ENCODE measurements at places on chromosomes 1 and 21.

GRCh38 chr1:160997323-160998038, 23.5 kb downstream of the F11R start:
- no peak for DNase-seq

- no peak for DNase-seq
These were observed 112.1 kb downstream of the PHTF1 start for GRCh38 chr1:113647164-113647563.

DNA sequence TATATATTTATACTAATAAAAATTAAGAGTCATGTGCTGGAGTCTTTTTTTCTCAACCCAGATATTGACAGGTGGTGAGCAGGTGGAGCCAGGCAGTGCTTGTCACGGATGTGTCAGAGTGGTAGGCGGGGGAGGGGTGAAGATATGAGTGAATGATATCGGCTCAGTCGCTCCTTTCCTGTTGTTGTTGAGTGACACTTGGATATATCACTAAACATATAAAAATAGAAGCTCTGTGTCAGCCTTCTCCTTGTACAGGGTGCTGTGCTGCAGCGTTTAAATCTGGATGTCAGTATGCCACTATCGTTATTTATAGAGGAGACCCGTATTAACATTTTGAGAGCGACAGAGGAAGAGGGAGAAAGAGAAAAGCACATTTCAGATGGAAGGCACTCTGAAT, 339.6 kb downstream of the NUF2 start:
- no peak for DNase-seq

DNA sequence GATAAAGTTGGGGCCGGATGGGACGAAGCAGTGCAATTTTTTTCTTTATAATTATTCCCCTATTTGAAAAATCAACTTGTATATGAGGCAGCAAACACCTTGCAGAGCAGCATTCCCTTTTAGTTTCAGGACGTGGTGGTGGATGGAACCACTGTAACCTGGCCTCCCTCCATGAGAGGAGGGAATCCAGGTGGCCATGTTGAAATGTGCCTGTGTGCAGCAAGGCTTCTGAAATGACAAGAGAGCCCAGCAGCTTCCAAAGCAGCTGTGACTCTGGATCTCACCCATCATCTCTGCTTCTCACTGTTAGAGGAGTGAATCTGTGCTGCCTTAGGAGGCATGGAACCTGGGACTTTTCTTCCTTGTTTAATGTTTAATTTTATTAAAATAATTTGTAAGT, 42.3 kb downstream of the NFIA start:
- DNase-seq: no peak

DNA sequence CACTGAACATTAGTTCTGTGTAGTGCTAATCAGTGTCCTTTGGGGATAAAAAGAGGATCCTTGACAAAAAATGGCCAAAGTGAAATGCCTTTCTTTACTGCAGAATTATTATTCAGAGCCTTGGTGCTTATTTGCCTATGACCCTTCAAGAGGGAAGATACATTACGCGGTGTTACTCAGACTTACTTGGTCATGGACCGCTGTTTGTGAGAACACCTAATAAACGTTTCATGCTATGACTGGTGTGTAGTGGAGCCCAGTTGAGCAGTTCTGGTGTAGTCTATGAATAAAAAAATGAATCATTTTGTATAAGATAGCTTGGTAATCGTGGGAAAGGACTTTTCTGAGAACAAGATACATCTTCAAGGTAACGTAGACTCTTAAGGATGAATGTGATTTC, 8.3 kb downstream of the NFYC start:
- DNase-seq: no peak

DNA sequence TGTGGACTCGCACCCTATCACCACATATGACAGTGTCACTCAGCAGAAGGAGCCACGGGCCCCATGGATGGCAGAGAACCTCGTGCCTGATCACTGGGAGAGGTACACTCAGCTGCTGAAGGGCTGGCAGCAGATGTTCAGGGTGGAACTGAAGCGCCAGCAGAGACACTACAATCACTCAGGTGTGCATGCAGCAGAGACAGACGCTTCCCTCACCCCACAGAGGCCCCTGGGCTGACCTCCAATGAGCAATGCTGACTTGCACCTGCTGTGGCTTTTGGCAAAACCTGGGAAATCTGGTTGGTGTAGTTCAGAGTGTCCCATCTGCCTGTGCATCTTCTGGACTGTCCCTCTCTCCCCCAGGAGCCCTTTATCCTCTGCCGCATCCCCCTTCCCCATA, 51.9 kb downstream of the KIAA1614 start:
- DNase-seq: no peak

- DNase-seq: no peak
These were observed 10.3 kb upstream of the TEDDM1 start for GRCh38 chr1:182410620-182411273.

DNA sequence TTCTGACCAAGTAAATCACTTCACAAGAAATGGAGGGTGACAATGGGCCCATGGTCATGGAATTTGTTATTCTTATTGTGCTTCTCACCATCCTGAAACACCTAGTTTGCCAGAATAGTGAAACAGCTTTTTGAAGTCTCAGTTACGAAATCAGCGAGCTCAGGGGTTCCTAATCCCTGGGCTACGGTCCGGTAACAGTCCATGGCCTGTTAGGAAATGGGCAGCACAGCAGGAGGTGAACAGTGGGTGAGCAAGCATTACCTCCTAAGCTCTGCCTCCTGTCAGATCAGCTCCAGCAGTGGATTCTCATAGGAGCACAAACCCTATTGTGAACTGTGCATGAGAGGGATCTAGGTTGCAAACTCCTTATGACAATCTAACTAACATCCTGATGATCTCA, 1356.3 kb downstream of the KCNT2 start:
- no peak for DNase-seq

GRCh38 chr1:119947468-119947867, 51.2 kb upstream of the ADAM30 start:
- no peak for DNase-seq

DNA sequence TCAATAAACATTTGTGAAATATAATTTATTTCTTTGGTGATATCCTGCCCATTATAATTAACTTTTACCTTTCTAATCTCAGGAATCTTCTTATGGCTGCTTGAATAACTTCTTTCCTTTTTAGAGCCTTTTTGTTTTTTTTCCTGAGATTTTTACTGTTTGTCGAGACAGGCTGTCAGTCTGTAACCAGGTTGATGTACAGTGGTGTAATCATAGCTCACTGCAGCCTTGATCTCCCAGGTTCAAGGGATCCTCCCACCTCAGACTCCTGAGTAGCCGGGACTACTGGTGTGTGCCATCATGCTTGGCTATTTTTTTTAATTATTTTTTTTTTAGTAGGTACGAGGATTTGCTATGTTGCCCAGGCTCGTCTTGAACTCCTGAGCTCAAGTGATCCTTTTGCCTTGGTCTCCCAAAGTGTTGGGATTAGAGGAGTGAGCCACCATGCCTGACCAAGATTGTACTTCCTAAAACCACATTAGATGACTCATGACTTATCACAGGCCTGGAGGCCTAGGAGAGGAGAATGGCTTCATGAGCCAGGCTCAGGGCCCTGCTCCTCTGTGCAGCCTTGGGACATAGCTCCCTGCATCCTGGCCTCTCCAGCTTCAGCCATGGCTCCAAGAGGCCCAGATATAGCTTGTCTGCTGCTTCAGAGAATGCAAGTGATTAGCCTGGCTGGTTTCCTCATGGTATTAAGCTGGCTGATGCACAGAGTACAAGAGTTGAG, 48.6 kb downstream of the CTH start:
- DNase-seq: no peak

DNA sequence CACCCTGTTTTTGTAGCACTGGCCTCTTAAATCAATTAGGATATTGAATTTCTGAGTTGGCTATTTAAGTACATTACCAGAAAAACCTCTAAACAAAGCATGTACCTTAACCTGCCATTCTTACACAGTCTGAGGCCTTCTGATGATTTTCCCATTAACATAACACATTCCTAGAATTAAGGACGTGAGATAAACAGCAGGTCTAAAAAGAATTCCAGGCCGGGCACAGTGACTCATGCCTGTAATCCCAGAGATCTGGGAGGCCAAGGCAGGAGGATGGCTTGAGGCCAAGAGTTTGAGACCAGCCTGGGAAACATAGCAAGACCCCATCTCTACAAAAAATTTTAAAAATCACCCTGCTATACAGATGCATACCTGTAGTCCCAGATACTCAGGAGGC, 18.0 kb upstream of the LRRC8D start:
- no peak for DNase-seq

GRCh38 chr1:100989306-100990077, 36.1 kb downstream of the DPH5 start:
- DNase-seq: no peak

GRCh38 chr1:64956733-64957441, 9.5 kb downstream of the JAK1 start:
- DNase-seq: no peak

DNA sequence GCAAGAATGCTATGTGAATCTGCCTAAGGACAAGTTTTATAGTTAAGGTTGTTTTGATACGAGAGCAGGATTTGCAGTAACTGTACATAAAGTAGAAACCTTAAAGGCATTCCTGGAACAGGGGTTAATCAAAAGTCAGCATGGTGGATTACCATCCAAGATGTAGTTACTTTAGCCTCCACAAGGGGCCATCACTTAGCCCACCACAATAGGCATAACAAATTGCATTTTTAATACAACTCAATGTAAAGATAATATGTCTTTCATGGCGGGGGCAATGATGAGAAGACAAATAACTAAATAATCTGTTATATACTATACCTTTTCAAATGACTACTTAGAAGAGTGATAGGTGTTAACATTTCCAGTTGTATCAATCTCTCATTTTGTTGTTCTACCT, 611.2 kb upstream of the ADGRL4 start:
- DNase-seq: no peak

GRCh38 chr1:27884006-27884954, 11.9 kb downstream of the THEMIS2 start:
- DNase-seq: no peak

DNA sequence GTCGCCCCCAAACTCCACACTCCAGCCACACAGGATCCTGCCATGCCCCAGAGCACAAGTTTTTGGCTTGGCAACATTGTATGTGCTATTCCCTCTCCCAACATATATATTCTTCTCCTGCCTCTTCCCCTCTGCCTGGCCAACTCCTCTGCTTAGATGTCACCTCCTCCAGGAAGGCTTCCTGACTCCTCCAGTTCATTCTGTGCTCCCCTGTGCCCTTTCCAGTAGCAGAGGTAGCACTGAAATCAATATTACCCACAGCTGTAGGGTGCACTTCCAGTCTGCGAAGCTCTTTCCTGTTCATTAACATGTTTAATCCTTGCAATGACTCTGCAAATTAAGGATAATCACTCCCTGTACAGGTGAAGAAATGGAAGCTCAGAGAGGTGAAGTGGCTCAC, 21.2 kb downstream of the ALDH4A1 start:
- no peak for DNase-seq

GRCh38 chr1:58895559-58896145, 111.8 kb upstream of the JUN start:
- DNase-seq: no peak

- no peak for DNase-seq
These were observed 1.1 kb downstream of the IGSF3 start for GRCh38 chr1:116666187-116667077.

DNA sequence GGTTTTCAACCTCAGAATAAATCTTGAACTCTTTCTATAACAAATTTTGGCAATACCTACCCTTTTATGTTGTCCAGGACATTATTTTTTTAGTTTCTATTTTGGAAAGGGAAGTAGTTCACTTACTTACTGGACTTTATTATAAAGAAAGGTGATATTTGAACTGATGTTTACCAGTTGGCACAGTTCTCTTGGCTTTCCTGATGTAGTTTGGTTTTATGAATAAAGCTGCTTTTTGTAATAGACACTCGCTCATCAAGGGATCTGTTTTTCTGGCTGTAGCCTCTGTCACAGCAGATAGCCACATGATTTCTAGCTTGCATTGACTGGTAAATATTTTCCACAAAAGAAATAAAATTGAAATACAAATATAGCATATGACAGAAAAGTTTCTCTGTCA, 40.9 kb upstream of the METTL18 start:
- no peak for DNase-seq

DNA sequence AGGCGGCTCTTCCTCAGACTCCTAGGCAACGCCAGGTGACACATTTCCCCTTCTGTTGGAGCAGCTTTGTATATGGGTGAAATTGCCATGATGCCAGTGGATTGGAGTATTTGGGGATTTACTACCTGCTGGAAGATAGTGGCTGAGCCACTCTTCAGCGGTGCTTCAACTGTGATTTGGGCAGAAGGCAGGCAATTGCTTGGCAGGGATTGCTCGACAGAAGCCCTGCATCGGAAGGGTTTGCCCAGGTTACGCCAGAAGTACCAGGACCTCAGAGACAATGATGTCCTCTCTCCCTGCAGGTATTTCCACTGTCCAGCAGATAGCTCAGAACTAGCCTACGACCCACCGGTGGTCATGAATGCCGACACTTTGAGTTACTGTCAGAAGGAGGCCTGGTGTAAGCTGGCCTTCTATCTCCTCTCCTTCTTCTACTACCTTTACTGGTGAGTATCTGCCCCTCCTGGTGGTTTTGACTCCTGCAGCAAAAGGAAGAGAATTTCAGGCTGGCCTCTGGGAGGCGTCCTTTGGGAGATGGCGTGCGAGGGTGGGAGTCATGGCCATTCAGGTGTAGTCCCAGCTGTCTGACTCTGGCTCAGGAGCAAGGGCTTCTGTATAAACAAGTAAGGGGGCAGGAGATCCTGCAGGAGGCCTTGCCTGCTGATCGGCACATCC, 118.3 kb downstream of the CNIH3 start:
- DNase-seq: no peak

DNA sequence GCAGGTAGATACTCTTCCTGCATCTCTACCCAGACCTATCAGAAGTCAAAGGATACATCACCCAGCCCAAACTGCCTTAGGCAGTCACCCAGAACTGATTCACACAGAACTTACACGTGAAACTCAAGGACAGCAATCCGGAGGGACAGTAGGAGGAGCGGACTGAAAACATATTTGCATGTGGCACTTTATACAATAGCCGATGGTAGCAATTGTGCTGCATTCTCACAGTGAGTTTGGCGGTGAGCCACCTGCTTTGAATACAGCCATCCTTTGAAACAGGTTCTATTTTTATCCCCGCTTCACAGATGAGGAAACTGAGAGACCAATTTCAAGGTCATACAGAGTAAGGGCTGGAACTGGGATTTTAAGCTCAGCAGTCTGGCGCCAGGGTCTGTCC, 69.5 kb downstream of the EDEM3 start:
- DNase-seq: peak; percentile 11

- DNase-seq: no peak
These were observed 82.3 kb downstream of the TBX19 start for GRCh38 chr1:168362991-168363390.

GRCh38 chr21:33359446-33359845, 34.7 kb downstream of the IFNAR1 start:
- DNase-seq: no peak

Measured in NCI-H774 (cell line).